Stimulated activated CD4-positive, alpha-beta T cell treated with anti-CD3 and anti-CD28 coated beads, TNF-alpha, amount 100 ng/mL, for 48 hours (primary cell): ENCODE measurements at places on chromosomes 5 and 9.
A peak's percentile ranks its signal among the peaks of the same experiment; 100 is the strongest.

GRCh38 chr5:177045631-177046030 is 23.1 kb downstream of the ZNF346 start:
- no peak for DNase-seq

DNA sequence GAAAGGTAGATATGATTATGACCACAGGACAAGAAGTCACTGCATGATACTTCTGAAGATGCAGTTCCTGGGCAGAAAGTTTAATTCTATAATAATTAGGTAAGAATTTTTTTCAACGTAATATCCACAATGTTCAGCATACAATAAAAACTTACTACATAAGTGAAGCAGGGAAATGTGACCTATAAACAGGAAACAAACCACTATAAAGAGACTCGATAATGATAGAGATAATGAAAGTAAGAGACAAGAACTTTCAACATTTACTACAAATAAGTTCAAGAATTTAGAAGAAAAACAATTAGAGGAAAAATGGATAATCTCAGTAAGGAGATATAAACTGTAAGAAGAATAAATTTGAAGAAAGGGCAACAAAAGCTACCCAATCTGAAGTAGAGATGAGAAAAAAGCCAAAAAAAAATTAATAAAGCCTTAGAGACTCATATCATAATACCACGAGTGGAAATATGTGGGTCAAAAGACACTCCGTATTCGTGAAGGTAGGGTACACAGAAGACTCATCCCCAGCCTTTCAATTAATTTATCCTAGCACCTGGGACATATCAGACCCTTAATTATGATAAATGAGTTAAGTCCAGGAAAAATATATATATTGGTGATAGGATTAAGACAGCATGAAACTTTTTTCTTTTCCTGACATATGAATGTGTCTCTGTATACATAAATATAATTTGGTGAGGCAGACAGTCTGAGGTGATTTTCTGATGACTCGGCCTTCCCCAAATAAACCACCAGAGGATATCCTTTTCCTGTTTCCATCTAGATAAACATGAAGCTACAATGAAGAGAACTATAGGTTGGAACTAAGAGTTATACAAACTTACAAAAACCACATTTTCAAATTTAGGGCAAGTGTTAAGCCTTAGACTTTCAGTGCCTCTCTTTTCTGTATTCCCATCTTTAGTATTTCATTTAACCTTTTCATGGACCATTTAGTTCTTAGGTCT is 120.4 kb downstream of the RAPGEF6 start:
- no peak for DNase-seq

DNA sequence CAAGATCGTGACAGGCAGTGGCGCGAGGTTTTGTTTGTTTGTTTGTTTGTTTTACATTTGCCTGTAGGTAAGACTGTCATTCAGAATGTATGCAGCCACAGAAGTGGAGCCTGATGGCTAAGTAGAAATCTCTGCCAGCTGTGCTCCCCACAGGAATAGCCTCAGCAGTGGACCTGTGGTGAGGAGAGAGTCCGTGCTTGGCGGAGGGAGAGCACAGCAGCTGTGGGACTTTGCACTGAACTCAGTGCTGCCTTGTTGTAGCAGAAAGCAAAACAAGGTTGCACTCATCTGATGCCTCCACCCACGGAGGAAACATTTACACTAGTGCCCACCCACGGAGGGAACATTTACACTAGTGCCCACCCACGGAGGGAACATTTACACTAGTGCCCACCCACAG is 4.4 kb upstream of the ZNF782 start:
- no peak for DNase-seq

GRCh38 chr5:178685386-178686059 is 44.9 kb downstream of the ZNF354A start:
- DNase-seq, result no peak

DNA sequence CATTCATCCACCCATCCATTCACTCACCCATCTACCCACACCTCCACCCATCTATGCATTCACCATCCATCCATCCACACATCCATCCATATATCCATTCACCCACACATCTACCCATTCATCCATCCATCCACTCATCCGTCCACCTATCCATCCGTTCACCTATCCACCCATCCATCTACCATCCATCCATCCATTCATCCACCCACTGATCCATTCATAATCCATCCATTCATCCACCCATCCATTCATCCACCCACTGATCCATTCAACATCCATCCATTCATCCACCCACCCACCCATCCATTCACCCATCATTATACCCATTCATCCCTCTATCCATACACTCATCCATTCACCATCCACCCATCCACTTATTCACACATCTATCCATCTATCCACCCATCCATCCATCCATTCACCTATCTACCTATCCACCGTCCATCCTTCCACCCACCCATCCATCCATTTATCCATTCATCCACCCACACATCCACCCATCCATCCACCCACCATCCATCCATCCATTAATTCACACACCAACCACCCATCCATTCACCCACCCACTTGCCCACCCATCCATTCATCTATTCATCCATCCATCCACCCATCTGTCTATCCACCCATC is 336.5 kb upstream of the IRX4 start:
- no peak for DNase-seq

DNA sequence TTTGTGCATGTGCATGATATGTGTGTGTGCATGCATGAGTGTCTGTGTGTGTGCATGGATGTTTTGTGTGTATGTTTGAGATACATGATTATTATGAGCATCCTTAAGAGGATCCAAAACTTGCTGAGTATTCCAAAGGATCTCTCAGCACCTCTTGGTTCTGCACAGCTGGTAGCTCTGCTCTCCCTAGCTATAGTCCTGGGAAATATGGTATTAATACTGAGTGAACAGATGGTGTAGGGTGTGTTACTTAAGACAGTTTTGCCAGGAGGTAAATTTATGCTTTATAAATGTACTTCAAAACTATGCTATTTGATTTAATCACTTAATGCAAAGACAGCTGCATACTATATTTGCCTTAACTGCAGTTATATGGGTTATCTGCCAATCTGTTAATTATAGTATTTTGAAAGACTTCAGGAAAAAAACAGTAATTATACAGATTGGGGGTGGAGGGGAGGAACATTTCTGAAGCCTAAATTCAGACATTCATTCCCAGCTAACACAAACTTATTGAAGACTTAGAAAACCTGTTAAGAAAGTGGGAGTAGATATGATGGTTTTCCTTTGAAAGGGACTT is 215.5 kb downstream of the MPDZ start:
- no peak for DNase-seq

- no peak for DNase-seq
Measured at GRCh38 chr9:130448035-130448624, 3.4 kb downstream of the ASS1 start.

DNA sequence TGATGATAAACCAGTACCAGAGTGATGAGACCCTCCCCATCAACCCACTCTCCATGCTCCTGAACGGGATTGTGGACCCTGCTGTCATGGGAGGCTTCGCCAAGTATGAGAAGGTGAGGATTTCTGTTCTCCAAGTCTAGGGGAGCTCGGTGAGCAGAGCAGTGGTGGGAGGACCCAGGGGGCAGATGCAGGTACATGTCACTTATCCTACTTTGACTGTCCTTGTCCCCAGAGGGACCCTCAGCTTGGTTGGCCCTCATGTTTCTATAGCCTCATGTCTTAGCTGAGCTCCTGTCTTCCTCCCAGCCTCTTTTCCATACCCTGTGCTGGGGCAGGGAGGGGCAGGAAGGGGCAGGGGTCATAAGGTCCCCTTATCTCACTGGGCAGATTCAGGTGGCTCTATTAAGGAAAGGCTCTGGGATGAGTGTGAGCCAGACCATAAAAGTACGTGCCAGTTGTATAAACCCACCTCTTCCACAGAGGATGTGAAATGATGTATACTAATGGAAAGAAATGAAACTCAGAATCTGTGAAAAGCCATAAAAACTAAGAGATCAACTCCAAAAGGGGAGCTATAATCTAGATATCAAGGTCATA is 38.0 kb upstream of the FOXI1 start:
- DNase-seq, result no peak

- DNase-seq, result no peak
Measured at GRCh38 chr9:19149230-19149629, 21.9 kb upstream of the PLIN2 start.

GRCh38 chr5:78799266-78800017 is 150.9 kb upstream of the LHFPL2 start:
- no peak for DNase-seq

- DNase-seq, result no peak
Measured at GRCh38 chr9:15423231-15423985, 732 bp downstream of the SNAPC3 start.

DNA sequence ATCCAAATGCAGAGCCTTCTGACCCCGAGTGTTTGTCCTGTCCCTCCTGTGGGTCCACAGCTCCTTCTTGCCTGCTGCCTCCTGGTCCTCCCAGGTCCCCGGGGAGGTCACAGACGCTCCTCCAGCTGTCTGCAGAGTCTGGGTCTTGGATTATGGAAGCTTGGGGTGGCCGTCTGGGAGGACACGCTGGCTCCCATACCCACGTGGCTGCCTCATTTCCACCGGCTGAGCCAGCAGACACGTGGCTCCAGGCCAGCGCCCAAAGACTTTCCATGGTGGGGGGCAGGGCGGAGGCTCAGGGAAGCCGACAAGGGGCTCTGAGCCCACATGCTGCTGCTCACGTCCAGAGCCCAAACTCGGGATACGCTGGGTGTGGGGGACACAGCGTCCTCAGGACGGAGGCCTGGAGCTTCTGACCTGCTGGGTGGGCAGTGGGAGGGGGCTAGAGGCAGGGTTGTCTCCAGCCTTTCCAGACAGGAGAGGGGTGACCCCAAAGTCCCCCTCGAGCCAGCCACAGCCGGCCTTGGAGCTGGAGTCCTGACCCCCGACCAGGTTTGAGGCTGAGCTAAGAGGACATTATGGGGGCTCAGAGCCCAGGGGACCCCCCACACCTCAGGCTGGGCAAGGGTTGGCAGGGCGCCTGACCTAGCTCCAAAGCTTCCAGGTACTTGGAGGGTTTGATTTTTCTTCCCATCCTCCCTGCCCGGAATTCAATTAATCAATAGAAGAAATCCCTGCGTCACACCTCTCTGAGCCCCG is 24.2 kb upstream of the RNU6ATAC start:
- no peak for DNase-seq

- DNase-seq, result no peak
Measured at GRCh38 chr5:34833976-34834793, 4.8 kb upstream of the TTC23L start.

DNA sequence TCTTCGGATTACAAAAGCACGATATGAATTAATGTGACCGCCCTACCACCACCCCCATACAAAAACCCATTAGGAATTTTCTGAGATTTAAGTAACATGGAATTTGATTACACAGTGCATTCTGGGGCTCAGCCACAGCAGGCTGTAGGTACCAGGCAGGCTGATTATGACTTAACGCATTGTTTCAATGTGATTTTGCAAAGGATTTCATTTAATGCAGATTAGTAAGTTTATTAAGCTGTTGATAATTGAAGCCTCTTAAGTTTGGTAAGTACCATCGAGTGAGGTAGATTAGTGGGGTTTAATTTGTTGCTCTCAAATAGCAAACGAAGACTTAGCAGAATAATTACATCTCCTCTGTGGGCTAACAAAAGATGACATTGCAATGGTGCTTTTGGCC is 240.1 kb downstream of the TRPM3 start:
- no peak for DNase-seq

GRCh38 chr5:168649306-168649705 is 70.1 kb upstream of the PANK3 start:
- DNase-seq, result no peak

DNA sequence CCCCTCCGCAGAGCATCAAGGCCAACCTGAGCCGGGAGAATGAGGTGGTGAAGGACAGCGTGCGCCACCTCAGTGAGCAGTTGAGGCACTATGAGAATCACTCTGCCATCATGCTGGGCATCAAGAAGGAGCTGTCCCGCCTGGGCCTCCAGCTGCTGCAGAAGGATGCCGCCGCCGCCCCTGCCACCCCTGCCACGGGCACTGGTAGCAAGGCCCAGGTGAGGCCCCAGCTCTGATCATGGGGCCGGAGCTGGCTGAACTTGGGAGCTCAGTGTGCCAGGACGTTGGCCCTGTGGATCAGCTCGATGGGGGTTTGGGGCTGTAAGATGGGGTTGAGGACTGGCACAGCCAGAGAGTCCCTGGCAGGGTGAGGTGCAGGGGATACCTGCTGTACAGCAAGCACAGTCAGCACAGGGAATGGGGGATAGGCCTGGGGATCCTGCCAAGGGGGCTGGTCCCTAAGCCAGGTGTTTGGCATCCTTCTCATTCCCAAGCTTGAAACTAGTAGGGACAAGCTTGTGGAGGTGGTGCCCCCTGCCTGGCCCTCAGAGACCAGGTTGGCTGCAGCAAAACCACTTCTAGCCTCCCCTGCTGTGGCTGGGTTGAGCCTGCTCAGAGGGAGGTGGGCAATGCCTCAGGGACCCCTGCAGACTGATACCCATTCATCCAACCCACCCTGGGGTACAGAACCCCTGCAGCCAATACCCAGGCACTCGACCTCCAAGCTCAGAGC is 22.5 kb downstream of the OLFML2A start:
- no peak for DNase-seq

DNA sequence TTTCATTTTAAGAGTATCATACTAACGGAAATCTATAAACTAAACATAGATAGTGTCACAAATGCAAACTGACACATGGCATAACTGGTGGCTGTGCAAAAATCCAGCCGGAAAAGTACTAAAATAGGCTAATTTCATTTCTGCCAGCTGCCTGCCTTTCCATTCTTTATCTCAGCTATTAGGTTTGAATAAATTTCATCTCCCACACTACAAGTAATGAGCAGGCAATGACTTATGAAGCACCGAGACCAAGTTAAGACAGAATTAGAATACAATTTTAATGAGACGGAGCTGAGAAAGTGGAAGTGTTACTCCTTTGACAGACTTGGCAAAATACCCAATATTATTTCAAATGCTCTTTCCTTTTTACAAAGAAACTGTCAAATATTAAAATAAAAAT is 258.8 kb upstream of the ZNF608 start:
- DNase-seq, result no peak

- DNase-seq, result no peak
Measured at GRCh38 chr5:173909199-173909598, 21.1 kb downstream of the CPEB4 start.

GRCh38 chr5:148626081-148626613 is 28.2 kb downstream of the HTR4 start:
- no peak for DNase-seq

GRCh38 chr9:96425500-96426169 is 7.5 kb upstream of the ZNF367 start:
- DNase-seq, result no peak

DNA sequence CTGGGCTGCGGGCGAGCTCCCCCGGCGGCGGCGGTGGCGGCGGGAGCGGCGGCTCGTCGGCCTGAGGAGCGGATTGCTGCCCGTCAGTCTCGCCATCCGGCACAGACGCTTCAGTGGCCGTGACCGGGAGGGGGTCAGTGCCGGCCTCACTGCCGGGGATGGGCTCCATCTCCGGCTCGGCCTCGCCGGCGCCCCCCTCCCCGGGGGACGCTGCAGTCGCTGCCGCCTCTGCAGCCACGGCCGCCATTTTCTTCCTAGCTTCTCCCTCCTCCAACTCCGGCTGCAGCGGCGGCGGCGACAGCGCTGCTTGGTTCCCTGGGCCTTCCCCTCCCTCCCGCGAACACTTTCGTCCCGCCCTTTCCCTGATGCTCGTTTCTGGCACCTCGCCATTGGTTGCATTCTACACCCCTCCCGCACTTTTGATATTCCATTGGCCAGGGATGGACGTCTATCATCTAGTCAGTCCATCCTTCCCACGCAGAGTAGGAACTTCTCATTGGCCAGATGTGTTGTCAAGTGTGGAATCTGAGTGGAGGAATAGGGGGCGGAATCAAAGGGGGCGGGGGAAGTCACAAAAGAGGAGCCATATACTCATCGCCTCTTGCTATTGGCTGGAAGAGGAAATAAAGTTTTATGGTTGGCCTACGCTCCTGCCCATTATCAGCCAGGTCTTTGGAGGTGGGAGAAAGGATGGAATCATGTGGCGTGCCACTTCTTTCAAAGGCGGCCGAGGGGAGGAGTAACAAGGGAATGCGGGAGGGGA is at the start of gene PWWP2A:
Gene PWWP2A (minus strand): TSS at position 309 of the 763 bp plus-strand sequence. CDS start 62 bp downstream, at position 247.
- DNase-seq, result peak; percentile 96
